Omental fat pad (tissue), 4 donors: ENCODE measurements at places on chromosomes 5 and 9.

GRCh38 chr9:136423432-136424146 lies 13.1 kb downstream of the PMPCA start:
- DNase-seq, result no peak

- no peak for DNase-seq
These were observed 20.6 kb downstream of the UNC5A start for GRCh38 chr5:176830995-176831423.

GRCh38 chr5:91052977-91053740 lies 330.0 kb downstream of the ARRDC3 start:
- no peak for DNase-seq

- DNase-seq, result no peak
These were observed 32.8 kb upstream of the SMIM32 start for GRCh38 chr5:136225796-136226195.

DNA sequence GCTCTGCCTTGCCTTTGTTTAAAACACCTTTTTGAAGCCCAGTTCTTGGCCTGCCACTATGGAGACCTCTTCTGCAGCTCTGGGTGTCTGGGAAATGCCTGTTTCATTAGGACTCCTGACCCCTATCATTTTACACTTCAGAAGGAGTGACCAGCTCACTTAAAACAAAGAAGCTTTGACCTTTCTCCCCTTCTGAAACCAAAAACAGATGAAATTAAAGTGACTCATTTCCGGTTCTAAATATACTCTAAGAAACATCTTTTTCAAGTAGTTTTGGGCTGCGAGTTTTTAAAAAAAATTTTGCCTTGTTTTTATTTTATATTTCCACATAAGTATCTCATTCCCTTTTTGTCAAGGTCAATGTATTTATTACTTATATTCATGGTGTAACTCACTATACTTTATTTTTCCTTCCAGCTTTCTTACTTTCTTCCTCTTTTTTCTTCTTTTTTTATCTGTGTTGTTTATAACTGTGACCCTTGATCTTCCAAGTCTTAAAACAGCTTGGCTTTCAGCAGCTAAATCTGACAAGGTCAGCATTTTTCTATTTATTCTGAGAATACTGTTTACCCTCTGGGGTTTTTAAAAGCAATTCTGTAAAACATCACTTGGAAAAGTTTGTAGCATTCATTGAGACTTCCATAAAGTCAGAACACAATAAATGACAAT lies 672.9 kb downstream of the NR2F1-AS1 start:
- no peak for DNase-seq

- DNase-seq, result peak; percentile 42
These were observed 524.2 kb upstream of the DAB2 start for GRCh38 chr5:39948867-39949468.

DNA sequence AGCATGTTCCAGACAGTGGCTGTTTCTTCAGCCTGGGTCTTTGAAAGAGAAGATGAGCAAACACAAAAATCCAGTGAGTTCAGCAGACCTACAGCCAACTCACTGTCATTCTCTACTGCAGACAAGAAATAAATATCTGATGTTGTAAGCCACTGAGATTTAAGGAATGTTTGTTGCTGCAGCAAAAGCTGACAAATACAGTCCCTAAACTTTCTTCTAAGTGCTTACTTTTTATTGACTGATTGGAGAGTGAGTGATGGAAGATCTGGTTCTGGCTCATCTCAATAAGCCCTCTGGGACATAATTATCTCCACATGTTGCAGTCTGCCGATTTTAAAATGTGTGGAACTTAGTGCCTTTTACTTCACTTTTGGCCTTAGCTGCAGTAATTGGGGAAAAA lies 69.9 kb upstream of the LMNB1 start:
- DNase-seq, result no peak

DNA sequence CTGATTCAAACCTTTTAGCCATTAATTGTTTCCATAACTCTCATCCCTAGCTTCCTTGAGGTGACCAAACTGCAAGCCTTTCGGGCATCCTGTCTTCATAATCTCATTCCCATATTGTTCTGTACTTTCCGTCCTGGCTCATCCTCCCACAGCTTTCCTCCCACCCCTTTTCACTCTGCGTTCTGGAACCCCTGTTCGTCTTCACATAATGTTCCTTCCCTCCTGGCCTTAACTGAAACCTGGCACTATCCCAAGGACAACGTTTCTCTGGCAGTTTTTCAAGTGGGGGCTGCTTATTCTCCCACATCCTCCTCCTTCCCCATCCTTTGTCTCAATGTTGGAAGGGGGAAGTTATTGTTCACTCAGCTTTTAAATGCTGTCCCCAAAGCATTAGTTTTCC lies 1.5 kb downstream of the ZNF189 start:
- DNase-seq, result no peak

DNA sequence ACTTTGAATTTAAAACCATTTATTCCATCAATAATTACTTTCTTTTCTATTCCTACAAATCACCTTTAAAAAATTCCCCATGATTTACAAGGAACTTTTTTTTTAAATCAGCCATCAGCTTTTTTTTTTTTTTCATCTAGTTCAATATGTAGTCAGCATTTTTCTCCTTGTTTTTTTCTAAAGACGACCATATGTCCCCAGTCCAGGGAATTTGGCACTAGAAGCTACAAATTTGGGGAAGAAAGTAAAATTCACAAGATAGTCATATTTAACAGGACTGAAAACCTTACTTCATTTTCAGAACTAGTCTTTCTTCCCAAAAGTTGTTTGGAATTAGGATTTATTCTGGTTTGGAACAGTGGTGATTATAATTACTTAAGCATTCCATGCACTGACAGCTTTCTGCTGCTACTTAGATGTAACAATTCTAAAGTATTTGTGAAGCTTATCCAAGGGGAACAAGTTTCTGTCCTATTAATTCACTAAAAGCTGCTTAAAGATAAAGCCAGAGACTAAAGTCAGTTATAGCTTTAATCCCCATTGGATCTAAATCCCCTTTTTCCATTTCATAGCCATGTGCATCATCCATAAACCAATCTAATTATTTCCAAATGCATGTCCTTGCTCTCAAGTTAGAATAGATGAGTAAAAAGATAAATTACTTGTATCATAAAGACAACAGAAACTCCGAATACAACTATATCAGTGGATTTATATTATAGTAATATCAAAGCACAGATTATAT lies 7.4 kb upstream of the SNCAIP start:
- DNase-seq, result no peak

DNA sequence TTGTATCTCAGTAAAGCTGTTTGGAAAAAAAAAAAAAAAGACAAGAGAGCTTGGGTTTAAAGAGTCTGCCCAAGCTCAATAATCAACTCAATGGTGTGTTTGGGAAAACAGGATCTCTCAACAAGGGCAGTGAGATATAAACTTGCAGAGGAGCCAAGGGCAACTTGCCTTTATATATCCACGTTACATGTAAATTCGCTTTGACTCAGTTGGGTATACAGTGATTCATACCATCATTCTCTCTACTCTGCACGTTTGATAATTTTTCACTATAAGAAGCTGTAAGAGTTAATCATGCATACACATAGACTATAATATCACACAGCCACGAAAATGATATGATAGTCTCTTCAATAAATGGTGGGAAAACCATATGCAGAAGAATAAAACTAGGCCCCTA lies 24.9 kb downstream of the ADAM19 start:
- no peak for DNase-seq

DNA sequence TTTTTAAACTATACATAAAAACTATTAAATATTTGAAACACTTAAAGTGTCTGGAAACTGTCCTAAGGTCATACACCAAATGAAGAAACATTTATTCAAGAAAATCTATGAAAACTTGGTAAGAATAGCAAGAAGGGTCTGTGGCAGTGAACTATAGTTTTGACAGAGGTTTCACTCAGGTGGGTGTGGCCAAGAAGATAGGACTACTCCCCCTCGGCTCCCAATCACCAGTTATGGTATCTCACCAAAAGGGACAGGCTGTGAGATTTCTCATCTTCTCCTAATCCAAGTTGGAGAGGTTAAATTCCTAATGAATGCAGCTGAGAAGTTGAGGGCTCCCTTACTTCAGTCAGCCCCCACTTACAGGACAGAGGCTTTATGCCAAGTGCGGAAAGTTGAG lies 2.9 kb downstream of the ARSK start:
- DNase-seq, result no peak

- no peak for DNase-seq
These were observed 15.7 kb downstream of the NFX1 start for GRCh38 chr9:33306037-33306436.

DNA sequence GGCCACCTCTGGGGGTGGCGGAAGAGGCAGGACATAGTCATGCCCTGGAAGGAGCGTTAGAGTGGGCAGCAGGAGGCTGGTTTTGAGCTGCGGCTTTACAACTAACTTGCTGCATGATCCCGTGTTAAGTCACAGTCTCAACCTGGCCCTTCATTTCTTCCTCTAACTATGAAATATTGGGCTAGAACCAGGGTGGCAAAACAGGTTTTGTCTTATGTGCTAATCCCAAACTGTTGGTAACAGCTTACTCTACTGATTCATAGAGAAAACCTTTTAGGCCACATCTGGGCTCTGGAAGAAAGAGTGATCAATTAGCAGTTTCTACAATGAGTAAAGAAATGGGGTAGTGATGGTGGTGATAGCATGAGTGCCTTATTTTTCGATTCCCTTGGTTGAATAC lies 74.1 kb upstream of the CLINT1 start:
- no peak for DNase-seq

GRCh38 chr5:118440496-118440895 lies 547.9 kb downstream of the DTWD2 start:
- DNase-seq, result no peak

GRCh38 chr5:92409134-92409533 lies 1026.0 kb upstream of the ARRDC3 start:
- no peak for DNase-seq

DNA sequence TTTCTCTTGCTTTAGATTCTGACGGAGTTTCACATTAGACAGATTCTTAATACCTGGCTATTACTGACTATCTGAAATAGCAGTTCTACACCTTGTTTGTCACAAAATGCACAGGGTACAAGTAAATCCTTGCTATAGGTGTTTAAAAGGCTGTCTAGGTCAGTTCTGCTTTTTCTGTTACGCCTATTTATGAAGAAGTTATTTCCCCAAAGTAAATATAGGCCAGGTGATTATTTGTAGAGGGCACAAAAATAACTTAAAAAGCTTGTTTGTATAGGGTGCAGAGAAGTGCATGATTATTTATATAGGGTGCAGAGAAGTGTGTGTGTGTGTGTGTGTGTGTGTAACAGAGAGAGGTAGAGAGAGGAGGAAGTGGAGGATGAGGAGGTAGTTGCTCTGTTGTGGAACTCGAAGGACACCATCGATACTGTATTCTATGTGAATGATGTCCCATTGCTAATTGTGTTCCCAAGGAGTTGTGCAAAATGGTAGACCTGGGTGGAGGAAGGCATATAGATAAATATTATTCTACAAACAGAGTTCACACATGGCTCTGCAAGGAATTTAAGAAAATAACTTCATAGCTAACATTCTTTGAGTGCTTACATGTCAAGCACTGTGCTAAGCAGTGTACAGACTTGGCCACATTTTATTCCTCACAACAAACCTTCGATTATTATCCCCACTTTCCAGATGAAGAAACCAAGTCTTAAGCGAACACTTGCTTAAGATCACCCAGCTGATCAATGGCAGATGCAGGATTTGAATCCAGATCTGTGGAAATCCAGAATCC lies 96.3 kb upstream of the EQTN start:
- no peak for DNase-seq

DNA sequence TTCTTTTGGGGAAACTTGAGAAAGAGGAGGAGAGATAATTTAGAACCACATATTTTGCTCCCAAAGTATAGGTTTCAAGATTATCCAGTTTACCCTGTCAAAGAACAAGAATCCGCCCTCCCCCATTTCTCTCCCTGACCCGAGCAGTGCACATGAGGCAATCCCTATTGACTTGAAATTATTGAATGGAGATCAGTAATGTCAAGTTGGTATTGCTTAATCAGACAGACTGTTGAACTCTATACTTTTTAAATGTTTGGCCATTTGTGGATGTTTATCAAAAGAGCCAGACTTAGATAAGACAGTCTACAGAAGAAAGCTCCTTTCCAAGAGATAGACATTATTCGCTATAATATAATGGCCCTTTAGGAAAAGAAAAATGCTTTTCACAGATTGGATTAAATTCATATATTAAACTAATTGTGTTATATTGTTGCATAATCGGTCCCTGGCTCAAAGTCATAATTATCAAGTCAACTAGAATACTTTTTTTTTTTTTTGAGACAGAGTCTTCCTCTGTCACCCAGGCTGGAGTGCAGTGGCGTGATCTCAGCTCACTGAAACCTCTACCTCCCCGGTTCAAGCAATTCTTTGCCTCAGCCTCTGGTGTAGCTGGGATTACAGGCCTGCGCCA lies 5.3 kb downstream of the SLC25A25 start:
- DNase-seq, result no peak

- no peak for DNase-seq
These were observed 13.2 kb upstream of the CEL start for GRCh38 chr9:133048595-133048994.

GRCh38 chr9:96441798-96442445 lies 8.0 kb upstream of the HABP4 start:
- no peak for DNase-seq

DNA sequence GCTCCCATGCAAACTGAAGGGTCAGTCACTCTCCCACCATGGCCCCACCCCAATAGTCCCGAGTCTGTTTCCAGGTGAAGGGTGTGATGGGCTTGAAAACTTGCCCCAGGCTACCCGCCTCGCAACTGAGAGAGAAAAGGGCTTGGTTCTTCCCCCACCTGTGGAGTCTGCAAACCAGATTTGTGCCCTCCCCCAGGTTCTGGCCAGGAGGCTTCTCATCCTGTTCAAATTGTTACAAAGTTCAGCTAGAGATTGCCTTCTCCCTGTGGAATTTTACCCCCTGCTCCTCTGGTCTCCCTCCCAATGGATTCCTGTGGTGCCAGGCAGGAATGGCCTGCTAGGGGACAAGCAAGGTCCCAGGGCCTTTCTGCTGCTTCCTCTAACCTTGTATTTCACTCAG lies 93.1 kb upstream of the ACO1 start:
- DNase-seq, result no peak

GRCh38 chr5:131209506-131210150 lies 38.9 kb downstream of the LYRM7 start:
- no peak for DNase-seq

GRCh38 chr5:65128226-65128625 lies 353.5 kb downstream of the ADAMTS6 start:
- no peak for DNase-seq

GRCh38 chr9:69745716-69746437 lies 13.9 kb downstream of the PTAR1 start:
- no peak for DNase-seq

- no peak for DNase-seq
These were observed 3.4 kb downstream of the NPM1 start for GRCh38 chr5:171390883-171391677.

- no peak for DNase-seq
These were observed 71.5 kb downstream of the SLIT3 start for GRCh38 chr5:169229342-169229892.

GRCh38 chr5:107631805-107632362 lies 38.9 kb downstream of the EFNA5 start:
- DNase-seq, result no peak

- DNase-seq, result no peak
These were observed 16.3 kb downstream of the IDNK start for GRCh38 chr9:83639266-83639665.

- peak; percentile 33 for DNase-seq
These were observed 364.6 kb downstream of the BRINP1 start for GRCh38 chr9:119004618-119004990.

GRCh38 chr9:136995362-136995761 lies 1.0 kb downstream of the CLIC3 start:
- DNase-seq, result no peak

GRCh38 chr5:151722546-151722945 lies 35.8 kb upstream of the SPARC start:
- no peak for DNase-seq
